ENCODE measurements at places on chromosomes 12 and 14. TPM values are rescaled to one million over a fixed set of nuclear protein-coding genes. Genes with fewer than 3 reads are reported as not detected.

The NKX2-1 gene
- not detected for total RNA-seq

The CIROP gene
- total RNA-seq, result not detected

The SYNE3 gene
- total RNA-seq, result 27.0 TPM

The TSPAN9 gene
- 32.2 TPM for total RNA-seq

- no peaks in the 10 kb centered on the region for H3K36me3 ChIP-seq
- no peak for DNase-seq
- H3K4me1 ChIP-seq, result peaks cover 42% of the 10 kb centered on the region
These were observed 239.4 kb downstream of the PAWR start for GRCh38 chr12:79451365-79451764.

GRCh38 chr12:33605757-33606156 lies 166.1 kb upstream of the SYT10 start:
- no peaks in the 10 kb centered on the region for H3K27me3 ChIP-seq
- H3K4me1 ChIP-seq, result no peaks in the 10 kb centered on the region
- DNase-seq, result no peak
- H3K27ac ChIP-seq, result no peak overlapping the region
- no peak overlapping the region for H3K4me3 ChIP-seq
- no peaks in the 10 kb centered on the region for H3K36me3 ChIP-seq

GRCh38 chr12:90058704-90059103 lies 350.1 kb upstream of the ATP2B1 start:
- DNase-seq, result no peak
- H3K4me3 ChIP-seq, result no peak overlapping the region
- H3K27ac ChIP-seq, result no peak overlapping the region
- H3K4me1 ChIP-seq, result peaks cover 10% of the 10 kb centered on the region

The TTC5 gene
- 10.8 TPM for total RNA-seq

DNA sequence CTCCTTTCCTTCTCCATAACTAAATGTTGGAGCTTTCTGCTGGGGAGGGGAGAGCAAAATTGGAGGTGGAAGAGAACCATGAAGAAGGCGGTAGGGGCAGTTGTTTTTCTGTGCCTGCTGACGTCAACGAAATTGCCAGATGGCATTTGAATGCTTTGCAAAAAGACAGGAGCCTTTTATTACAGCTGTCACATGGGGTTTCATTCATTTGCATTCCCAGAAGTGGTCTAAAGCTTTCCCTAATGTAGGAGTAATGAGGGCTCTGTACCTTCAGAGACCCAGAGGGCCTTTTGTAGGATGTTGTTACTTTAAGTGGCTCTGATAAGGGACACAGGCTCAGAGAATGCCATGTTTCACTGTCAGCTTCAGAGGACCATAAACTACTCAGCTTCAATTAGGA lies 107.1 kb upstream of the SLCO1C1 start:
- DNase-seq, result no peak
- no peaks in the 10 kb centered on the region for H3K27me3 ChIP-seq
- no peaks in the 10 kb centered on the region for H3K4me1 ChIP-seq
- no peak overlapping the region for H3K27ac ChIP-seq

GRCh38 chr12:55716582-55716957 lies 724 bp downstream of the BLOC1S1 start:
- H3K36me3 ChIP-seq, result no peaks in the 10 kb centered on the region
- peaks cover 60% of the 10 kb centered on the region for H3K4me1 ChIP-seq
- no peak for DNase-seq
- H3K27ac ChIP-seq, result peak overlapping the region; percentile 94
- no peaks in the 10 kb centered on the region for H3K27me3 ChIP-seq
- peak overlapping the region; percentile 91 for H3K4me3 ChIP-seq

DNA sequence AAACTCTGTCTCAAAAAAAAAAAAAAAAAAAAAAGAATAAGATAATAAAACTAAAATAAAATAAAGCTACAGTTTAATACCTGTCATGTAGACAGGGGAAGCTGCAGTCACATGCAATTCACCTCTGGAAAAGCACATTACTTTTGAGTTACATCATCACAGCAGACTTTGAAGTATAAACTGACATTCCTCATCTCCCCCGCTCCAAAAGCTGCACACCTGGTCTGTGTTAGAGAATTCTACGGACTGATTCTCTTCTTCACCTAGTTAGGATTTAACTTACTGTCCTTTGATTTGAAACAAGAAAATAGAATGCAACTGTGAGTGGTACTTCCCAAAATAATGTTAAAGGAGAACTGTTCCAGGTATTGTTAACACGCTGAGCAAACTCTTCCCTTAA lies 25.1 kb downstream of the SPPL3 start:
- DNase-seq, result no peak
- H3K4me1 ChIP-seq, result peaks cover 24% of the 10 kb centered on the region
- H3K27me3 ChIP-seq, result no peaks in the 10 kb centered on the region
- H3K27ac ChIP-seq, result no peak overlapping the region
- no peak overlapping the region for H3K4me3 ChIP-seq

DNA sequence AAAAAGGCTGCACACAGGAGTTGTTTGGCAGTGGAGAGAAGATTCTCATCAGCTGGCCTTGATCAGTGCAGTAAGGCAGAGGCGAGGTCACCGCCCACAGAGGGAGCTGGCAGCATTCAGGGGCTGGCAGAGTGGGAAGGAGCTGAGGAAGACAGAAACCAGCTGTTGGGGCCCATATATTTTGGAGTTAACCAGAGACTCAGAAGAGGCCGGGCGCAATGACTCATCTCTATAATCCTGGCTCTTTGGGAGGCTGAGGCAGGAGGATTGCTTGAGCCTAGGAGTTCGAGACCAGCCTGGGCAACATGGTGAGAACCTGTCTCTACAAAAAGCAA lies 17.7 kb downstream of the SMCO2 start:
- H3K27me3 ChIP-seq, result no peaks in the 10 kb centered on the region
- H3K4me1 ChIP-seq, result peaks cover 14% of the 10 kb centered on the region
- H3K4me3 ChIP-seq, result no peak overlapping the region
- DNase-seq, result no peak

The MSI1 gene
- total RNA-seq, result 3.7 TPM

- DNase-seq, result no peak
- H3K27ac ChIP-seq, result no peak overlapping the region
- no peaks in the 10 kb centered on the region for H3K4me1 ChIP-seq
- H3K4me3 ChIP-seq, result no peak overlapping the region
- no peaks in the 10 kb centered on the region for H3K36me3 ChIP-seq
These were observed 430.0 kb downstream of the CCDC91 start for GRCh38 chr12:28620281-28620680.

The MANSC4 gene
- total RNA-seq, result not detected

The CLEC14A gene
- total RNA-seq, result 33.1 TPM

GRCh38 chr14:105333020-105333490 lies 18.5 kb downstream of the PACS2 start:
- H3K4me3 ChIP-seq, result no peak overlapping the region
- peaks cover 46% of the 10 kb centered on the region for H3K4me1 ChIP-seq
- H3K27me3 ChIP-seq, result no peaks in the 10 kb centered on the region
- DNase-seq, result no peak
- H3K27ac ChIP-seq, result no peak overlapping the region

DNA sequence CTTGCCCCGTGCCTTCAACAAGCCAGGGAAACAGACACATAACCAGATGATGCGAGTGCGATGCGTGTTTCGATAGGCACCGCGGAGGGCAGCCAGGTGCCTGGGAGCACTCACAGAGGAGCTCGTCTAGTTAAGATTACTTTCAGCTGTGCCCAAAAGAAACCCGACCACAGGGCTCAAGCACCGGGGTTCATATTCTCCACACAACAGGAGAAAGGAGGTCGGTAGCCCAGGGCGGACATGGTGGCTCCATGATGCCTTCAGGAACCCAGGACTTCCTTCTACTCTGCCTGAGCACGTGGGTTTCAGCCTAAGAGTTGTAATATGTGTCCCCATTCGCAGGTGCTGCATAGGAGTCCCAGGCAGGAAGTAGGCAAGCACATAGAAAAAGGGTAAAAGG lies 53.7 kb upstream of the DDX11 start:
- no peaks in the 10 kb centered on the region for H3K27me3 ChIP-seq
- no peak for DNase-seq
- no peak overlapping the region for H3K4me3 ChIP-seq
- no peaks in the 10 kb centered on the region for H3K36me3 ChIP-seq

GRCh38 chr12:117889098-117889497 lies 79.7 kb downstream of the KSR2 start:
- no peak for DNase-seq
- H3K4me3 ChIP-seq, result no peak overlapping the region
- H3K36me3 ChIP-seq, result no peaks in the 10 kb centered on the region
- H3K27ac ChIP-seq, result no peak overlapping the region

- no peaks in the 10 kb centered on the region for H3K27me3 ChIP-seq
- peaks cover 18% of the 10 kb centered on the region for H3K4me1 ChIP-seq
- no peaks in the 10 kb centered on the region for H3K36me3 ChIP-seq
- H3K27ac ChIP-seq, result no peak overlapping the region
- no peak for DNase-seq
These were observed 1.3 kb downstream of the MARS1 start for GRCh38 chr12:57489157-57489641.

DNA sequence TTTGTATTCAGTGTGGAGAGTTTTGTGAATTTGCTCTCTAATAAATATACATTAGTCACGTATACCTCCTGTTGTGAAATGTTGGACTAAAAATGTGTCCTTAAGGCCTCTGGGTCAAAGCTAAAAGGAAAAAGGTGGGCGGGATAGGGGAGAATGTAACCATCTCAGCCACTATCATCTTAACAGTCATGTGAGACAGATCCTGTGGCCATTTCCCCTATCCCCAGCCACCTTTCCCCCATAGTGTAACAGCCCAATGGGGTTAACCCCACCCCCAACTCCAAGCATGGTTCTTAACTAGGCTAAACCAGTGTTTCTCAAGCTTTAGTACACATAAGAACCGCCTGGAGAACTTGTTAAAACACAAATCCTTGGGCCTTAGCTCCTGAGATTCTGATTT lies 6.5 kb upstream of the ITPR2 start:
- H3K4me1 ChIP-seq, result no peaks in the 10 kb centered on the region
- no peaks in the 10 kb centered on the region for H3K27me3 ChIP-seq
- DNase-seq, result no peak
- H3K27ac ChIP-seq, result no peak overlapping the region
- H3K36me3 ChIP-seq, result no peaks in the 10 kb centered on the region

The FOXG1 gene
- not detected for total RNA-seq

DNA sequence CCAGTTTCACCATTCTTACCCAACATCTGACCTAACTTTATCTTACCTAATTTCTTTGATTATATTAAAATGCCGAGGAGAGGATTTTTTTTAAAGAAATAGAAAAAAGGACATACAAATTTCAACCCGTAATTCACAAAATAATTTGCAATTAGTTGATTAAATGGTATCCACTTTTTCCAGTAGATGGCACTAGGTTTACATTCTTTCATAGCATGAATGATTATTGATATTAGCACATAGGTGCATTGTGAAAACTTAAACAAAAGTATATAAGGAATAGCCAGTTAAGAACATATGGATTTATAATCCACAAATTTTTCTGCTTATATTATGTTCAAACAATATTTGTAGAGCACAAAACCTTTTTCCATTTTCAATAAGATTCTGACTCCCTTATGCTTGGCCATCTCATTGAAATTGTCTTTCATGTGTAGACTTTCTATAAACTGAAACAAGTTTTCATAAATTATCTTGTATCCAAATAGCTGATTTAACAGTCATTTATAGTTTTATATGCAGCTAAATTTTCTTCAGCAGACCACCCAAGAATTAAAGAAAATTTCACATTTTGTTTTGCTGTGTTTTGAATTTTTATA lies 35.3 kb downstream of the MSRB3 start:
- no peak overlapping the region for H3K27ac ChIP-seq
- H3K27me3 ChIP-seq, result no peaks in the 10 kb centered on the region
- H3K36me3 ChIP-seq, result no peaks in the 10 kb centered on the region

- H3K27me3 ChIP-seq, result no peaks in the 10 kb centered on the region
- H3K4me3 ChIP-seq, result no peak overlapping the region
- peaks cover 16% of the 10 kb centered on the region for H3K36me3 ChIP-seq
- no peak overlapping the region for H3K27ac ChIP-seq
- no peak for DNase-seq
These were observed 74.6 kb downstream of the KITLG start for GRCh38 chr12:88505696-88506095.

The TMPO gene
- 103 TPM for total RNA-seq

The SOCS2 gene
- total RNA-seq, result 79.3 TPM

GRCh38 chr14:71721791-71722190 lies 210.4 kb upstream of the RGS6 start:
- peaks cover 9% of the 10 kb centered on the region for H3K4me1 ChIP-seq
- no peak overlapping the region for H3K4me3 ChIP-seq
- no peak overlapping the region for H3K27ac ChIP-seq
- no peak for DNase-seq
- peaks cover 6% of the 10 kb centered on the region for H3K36me3 ChIP-seq
- no peaks in the 10 kb centered on the region for H3K27me3 ChIP-seq

DNA sequence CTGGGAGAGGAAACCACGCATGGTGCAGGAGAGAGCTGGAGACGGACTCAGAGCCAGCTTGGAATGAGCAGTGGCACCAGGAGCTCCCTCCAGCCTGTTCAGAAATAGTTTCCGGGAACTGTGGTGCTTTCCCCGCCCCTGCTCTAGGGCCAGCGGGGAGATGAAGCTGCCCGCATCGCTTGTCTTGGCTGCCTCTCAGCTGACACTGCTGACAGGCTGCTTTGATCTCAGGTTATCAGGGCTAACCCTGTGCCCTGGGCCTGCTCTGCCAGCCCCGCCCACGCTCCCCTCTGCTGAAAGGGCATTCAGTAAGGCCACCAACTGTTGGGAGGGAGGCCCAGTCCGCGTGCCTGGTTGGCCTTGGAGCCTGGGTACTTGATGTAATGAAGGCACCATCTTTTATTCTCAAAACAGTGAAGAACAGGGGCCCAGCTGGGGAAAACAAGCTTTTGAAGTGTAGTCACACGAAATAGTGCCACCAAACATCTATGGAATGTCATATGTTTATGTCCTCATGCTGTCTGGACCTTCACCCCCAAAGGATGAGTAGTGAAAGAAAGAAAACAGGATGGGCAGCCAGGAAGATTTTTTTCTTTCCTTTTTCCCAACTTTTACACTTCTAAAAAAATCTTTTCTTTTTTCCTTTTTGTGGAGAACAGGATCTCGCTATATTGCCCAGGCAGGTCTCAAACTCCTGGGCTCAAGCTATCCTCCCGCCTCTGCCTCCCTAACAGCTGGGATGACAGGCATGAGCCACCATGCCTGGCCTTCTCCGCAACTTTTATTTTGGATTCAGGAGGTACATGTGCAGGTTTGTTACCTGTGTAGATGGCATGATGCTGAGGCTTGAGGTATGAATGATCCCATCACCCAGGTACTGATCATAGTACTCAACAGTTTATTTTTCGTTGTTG lies 115.9 kb upstream of the TBX3 start:
- H3K36me3 ChIP-seq, result no peaks in the 10 kb centered on the region
- H3K4me3 ChIP-seq, result no peak overlapping the region
- H3K27ac ChIP-seq, result no peak overlapping the region
- H3K27me3 ChIP-seq, result no peaks in the 10 kb centered on the region

GRCh38 chr12:20567413-20567812 lies 127.7 kb upstream of the SLCO1C1 start:
- H3K4me1 ChIP-seq, result no peaks in the 10 kb centered on the region
- no peak for DNase-seq
- no peak overlapping the region for H3K4me3 ChIP-seq
- H3K27ac ChIP-seq, result no peak overlapping the region
- H3K36me3 ChIP-seq, result no peaks in the 10 kb centered on the region

GRCh38 chr12:57569858-57570257 lies 20.0 kb downstream of the KIF5A start:
- H3K27ac ChIP-seq, result no peak overlapping the region
- no peaks in the 10 kb centered on the region for H3K36me3 ChIP-seq
- no peaks in the 10 kb centered on the region for H3K4me1 ChIP-seq
- H3K4me3 ChIP-seq, result no peak overlapping the region

Data from vagina (tissue), 2 donors.